ENCODE measurements at places on chromosomes 4 and X. TPM values are rescaled to one million over a fixed set of nuclear protein-coding genes. Genes with fewer than 3 reads are reported as not detected.

Gene RBM46
- total RNA-seq: 0.12 TPM

Gene MAGEE1
- 2.9 TPM for total RNA-seq

Gene CDX4
- not detected for total RNA-seq

Gene FOXR2
- not detected for total RNA-seq

Gene IL21
- not detected for total RNA-seq

Gene HTRA3
- 4.6 TPM for total RNA-seq

Gene FAM9C
- total RNA-seq: not detected

Gene NCAPG
- total RNA-seq: 3.6 TPM
